Stimulated activated CD4-positive, alpha-beta T cell treated with anti-CD3 and anti-CD28 coated beads, Interleukin-4, amount 100 ng/mL, for 4 hours (primary cell): ENCODE measurements at places on chromosomes 7 and 10.

DNA sequence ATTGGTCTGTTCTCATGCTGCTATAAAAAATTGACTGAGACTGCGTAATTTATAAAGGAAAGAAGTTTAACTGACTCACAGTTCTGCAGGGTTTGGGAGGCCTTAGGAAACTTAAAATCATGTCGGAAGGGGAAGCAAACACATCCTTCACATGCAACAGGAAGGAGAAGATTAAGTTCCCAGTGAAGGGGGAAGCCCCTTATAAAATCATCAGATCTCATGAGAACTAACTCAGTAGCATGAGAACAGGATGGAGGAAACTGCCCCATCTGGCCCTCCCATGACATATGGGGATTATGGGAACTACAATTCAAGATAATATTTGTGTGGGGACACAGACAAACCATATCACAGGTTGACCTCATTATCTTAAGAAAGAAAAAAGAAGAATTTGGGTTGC, 134.5 kb downstream of the PPP1R3A start:
- no peak for DNase-seq

- no peak for DNase-seq
Measured at GRCh38 chr10:88670497-88670896, 6.3 kb downstream of the LIPF start.

DNA sequence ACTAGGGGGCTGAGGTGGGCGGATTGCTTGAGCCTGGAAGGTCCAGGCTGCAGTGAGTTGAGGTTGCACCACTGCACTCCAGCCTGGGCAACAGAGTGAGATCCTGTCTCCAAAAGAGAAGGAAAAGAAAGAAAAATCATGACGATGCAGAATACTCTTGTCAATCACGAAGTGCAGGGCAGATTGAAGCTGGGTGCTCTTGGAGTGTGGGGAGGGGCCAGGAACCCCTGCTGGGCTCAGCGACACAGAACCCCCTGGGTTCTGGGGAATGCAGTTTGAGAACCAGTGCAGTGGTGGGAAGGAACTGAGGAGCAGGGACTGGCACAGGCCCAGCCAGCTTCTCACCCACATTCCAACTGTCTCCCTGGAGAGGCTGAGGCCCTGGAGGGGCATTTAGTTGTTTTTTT, 10.8 kb upstream of the INTS1 start:
- no peak for DNase-seq

DNA sequence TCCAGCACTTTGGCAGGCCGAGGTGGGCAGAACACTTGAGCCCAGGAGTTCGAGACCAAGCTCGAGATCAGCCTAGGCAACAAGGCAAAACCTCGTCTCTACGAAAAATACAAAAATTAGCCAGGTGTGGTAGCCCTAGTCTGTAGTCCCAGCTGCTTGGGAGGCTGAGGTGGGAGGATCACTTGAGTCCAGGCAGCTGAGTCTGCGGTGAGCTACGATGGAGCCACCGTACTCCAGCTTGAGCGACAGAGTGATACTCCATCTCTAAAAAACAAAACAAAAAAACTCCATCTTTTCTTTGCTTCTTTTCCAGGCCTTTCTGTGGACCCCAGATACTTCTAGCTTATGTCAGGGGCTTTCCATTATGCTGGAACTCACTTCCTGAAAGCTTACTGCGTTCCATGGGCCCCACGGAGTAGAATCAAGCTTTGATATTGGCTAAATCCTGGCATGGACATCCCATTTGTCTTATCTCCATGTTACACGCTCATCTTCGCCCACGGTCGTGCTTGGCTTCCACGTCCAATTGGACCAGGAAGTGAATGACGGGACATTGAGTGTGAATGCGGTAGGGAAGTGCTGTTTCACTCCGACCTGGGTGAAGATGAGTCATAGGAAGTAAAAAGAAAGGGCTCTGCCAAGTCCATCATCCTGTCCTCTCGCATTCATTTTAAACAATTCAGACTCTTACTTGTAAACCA, 45.7 kb downstream of the FAM171A1 start:
- DNase-seq = no peak

GRCh38 chr7:124603066-124603465, 162.5 kb downstream of the GPR37 start:
- no peak for DNase-seq

DNA sequence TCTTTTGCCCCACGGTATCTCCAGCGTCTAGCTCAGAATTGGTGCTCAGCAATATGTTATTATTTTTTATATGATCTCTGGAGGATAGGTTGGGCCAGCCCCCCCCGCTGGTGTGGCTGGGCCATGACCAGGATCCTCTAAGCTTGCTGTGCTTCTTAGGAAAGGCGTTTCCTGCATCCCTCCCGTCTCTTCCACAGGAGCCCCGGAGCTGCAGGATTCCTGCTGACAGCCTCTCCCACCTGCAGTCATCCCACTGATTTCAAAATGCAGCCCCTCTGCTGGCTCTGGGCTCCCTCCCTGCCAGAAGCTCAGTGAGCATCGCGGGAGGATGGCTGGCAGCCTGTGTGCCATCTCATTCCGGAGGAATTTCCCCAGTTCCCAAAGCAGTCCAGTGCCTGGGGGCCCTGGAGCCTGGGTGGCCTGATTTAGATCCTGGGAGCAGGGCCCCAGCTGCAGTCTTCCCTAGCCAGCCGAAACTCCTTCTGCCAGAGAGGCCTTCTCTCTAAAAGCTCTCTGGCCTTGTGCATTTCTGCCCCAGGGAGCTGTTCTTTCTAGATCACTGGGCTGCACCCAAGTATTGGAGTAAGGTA, 21.8 kb upstream of the GOLGA7B start:
- DNase-seq = no peak

GRCh38 chr10:76558996-76559891, 1078.4 kb downstream of the KCNMA1 start:
- no peak for DNase-seq
